ENCODE measurements at places on chromosomes 6 and 20. TPM values are rescaled to one million over a fixed set of nuclear protein-coding genes. Genes with fewer than 3 reads are reported as not detected.

The TGM3 gene
- total RNA-seq, result 0.31 TPM

The RIPOR3 gene
- 1.2 TPM for total RNA-seq

The BMP7 gene
- total RNA-seq, result 11.2 TPM

The KCNQ2 gene
- 39.5 TPM for total RNA-seq

The BNIP5 gene
- not detected for total RNA-seq

The CST4 gene
- total RNA-seq, result not detected

- no peak for DNase-seq
These were observed 801.4 kb upstream of the EYS start for GRCh38 chr6:66508433-66508832.

DNA sequence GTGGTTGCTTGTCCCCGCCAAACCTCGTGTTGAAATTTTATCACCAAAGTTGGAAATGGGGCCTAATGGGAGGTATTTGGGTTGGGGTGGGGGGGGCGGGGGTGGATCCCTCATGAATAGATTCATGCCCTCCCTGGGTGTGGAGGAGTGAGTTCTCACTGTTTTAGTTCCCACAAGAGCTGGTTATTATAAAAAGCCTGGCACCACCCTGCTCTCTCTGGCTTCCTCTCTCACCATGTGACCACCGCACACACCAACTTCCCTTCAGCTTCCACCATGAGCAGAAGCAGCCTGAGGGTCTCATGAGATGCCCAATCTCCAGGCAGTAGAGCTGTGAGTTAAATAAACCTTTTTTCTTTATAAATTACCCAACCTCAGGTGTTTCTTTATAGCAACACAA lies 111.3 kb downstream of the PRDM1 start:
- DNase-seq, result no peak

DNA sequence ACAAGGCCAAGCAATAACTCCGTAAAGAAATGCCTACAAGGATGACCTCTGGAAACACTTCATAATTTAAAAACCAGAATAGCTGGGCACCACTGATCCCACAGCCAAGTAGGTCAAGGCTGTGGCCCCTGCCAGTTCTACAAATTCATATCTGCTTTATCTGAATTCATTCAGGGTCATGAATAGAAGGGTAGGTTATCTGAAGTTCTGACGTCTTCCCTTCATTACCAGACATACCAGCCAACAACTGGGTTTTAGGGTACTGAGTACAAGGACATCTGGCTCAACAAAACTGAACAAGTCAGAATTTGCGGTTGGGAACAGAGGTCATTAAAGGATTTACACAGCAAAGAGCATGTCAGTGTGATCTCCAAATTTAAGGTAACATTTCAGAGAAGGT lies 26.0 kb downstream of the MAP3K5 start:
- no peak for DNase-seq

- DNase-seq, result no peak
These were observed 5.2 kb downstream of the INSM1 start for GRCh38 chr20:20373091-20373571.

DNA sequence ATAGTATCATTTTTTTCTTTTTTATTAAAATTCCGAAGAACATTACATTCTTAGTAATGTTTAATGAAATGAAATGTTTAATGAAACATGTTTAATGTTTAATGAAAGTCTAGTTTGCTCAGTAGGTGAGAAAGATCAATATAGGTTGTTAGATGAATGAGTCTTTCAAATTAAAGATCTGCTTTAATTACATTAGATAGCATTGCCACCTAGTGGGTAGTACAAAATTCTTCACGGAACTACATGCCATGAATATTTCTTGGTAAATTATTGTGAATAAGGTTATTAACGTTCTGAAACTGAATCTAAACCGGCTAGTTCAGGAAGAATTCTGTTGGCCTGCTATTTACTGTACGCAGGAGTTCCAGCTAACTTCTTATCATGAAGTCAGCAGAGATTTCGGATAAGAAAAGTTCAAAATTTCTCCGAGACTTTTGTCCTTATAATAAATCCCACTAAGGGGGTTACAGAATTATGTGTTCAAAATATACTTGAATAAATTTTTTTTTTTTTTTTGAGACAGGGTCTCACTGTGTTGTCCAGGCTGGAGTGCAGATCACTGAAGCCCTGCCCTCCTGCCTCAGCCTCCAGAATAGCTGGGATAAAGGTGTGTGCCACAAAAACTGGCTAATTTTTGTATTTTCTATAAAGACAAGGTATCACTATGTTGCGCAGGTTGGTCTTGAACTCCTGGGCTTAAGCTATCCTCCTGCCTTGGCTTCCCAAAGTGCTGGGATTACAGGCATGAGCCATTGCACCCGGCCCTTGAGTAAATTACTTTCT lies 7.9 kb upstream of the GMNN start:
- DNase-seq, result no peak

- no peak for DNase-seq
These were observed 3.9 kb upstream of the ZNF292 start for GRCh38 chr6:87151471-87151780.

DNA sequence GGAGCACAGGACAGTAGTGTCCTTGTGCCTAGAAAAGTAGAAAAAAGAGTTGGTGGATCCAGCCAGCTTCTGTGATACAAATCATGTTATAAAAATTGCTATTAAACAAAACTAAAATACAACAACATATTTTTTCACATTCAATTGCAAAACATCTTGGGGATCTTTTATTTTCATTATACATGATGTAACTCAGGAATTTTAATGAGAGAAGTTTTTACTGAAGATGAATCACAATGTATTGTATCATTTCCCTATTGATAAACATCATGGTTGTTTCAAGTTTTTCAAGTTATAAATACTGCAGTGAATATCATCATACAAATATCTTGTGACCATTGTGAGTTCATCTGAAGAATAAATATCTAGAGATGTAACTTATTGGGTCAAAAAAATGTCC lies 608.0 kb downstream of the PHF3 start:
- no peak for DNase-seq

DNA sequence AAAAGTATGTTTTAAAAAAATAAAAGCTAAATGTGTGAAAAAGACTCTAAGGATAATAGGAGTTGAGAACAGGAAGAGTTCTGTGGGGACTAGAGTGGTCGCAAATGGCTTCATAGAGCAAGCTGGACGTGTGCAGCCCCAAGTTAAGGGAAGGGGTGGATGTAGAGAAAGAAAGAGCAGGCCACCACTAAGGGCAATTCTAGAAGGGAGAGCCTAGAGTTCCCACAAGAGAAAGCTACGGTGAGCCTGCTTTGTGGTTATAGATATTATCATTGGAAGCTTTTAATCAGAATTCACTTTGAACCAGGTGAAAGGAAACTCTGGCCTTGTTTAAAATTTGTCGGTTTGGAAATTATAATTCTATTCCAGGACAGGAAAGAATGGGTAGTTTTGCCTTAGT lies 101.6 kb downstream of the HIVEP2 start:
- no peak for DNase-seq

DNA sequence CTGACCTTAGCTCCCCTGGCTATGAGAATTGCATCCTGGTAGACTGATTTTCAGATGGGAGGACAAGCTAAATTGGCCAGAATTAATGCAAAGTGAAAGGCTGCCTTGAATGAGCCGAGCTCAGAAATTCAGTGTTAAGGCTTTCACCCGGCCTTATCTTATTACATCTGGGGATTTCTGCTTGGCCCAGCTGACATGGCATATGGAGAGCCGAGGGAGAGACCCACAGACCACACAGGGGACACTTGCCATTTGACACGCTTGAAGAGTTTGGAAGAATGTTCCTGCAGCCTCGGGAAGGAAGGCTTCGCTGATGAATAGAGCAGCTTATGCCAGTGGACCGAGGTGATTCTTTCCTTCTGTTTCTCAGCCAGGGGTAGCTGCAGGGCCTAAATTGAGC lies 9.0 kb downstream of the MOCS3 start:
- peak; percentile 92 for DNase-seq

- no peak for DNase-seq
These were observed 35.2 kb upstream of the MRGBP start for GRCh38 chr20:62760856-62761758.

DNA sequence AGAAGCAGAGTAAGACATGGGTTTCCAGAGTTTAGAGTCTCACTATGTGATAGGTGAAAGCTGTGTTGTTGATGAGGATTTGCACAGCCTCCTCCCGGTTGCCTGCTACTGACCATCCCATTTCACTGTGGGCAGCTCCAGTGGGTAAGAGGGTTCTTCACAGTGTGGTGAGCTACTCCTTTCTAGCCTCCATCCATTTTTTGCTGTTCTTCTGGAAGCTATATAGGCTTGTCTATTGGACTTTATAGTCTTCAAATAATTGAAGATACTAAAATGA lies 13.4 kb downstream of the UST start:
- DNase-seq, result no peak
